ENCODE measurements at places on chromosomes 6 and 20.

DNA sequence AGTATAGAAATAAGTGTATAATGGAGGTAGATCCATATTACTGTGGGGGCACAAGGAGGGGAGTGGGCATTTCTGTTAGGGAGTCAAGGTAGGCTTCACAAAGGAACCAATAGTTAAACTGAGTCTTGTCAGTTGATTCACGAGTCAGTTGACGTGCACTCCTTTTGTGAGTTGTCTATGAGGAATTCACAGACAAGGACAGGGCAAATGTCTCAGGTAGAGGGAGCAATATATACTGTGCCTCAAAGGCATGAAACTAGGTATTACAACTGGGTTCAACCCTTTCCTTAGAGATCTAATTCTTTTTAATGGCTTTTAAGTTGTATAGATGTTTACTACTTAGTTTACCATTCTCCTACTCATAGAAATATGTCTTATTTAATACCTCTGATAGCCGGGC, 11.0 kb downstream of the TMEM14C start:
- DNase-seq = no peak

- DNase-seq = no peak
Measured at GRCh38 chr6:117326396-117326795, 61.0 kb downstream of the VGLL2 start.

GRCh38 chr20:29744071-29744470, 1513.4 kb upstream of the DEFB115 start:
- DNase-seq = no peak

GRCh38 chr20:6040540-6040939, 13.3 kb downstream of the LRRN4 start:
- DNase-seq = no peak

GRCh38 chr6:250676-251075, 41.6 kb upstream of the DUSP22 start:
- DNase-seq = no peak

DNA sequence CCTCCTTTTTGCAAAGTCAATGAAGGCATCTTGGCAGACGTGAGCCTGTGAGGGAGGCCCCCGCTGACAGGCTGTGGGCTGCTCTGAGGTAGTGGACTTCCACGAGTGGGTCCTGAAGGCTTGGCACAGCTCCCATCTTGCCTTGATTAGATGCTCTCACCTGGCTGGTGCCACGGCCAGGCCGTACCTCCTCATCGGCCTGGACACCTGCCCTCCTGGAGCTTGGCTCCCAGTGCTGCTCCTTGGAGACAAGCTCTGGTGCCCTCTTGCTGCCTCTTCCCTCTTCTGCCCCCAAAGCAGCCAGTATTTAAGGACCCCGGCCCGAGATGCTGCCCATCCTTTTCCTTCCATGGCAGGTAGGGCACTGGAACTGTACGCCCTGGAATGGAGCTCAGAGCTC, 93.5 kb downstream of the ERMARD start:
- DNase-seq = no peak

GRCh38 chr6:141809901-141810300, 322.8 kb upstream of the GJE1 start:
- no peak for DNase-seq

GRCh38 chr6:17059022-17059421, 42.8 kb upstream of the STMND1 start:
- no peak for DNase-seq

- DNase-seq = no peak
Measured at GRCh38 chr6:26743157-26743821, 83.7 kb upstream of the ZNF322 start.

Measured in NCI-H1417 treated with DMSO at 0.1 percent for 48 hours (cell line).